ENCODE measurements at places on chromosomes 2 and 18.

- no peak for DNase-seq
These were observed 15.4 kb upstream of the SLC9A2 start for GRCh38 chr2:102603904-102604303.

- DNase-seq = no peak
These were observed 787.6 kb upstream of the GCFC2 start for GRCh38 chr2:76498360-76498759.

GRCh38 chr2:47891369-47892337 is 14.6 kb downstream of the FBXO11 start:
- DNase-seq = no peak

GRCh38 chr18:10377956-10378355 is 76.5 kb upstream of the APCDD1 start:
- DNase-seq = no peak

- DNase-seq = no peak
These were observed 572.3 kb downstream of the PLCL1 start for GRCh38 chr2:198376677-198377076.

GRCh38 chr2:189143925-189144324 is 35.6 kb downstream of the COL5A2 start:
- DNase-seq = no peak

- no peak for DNase-seq
These were observed 8.9 kb downstream of the ZAP70 start for GRCh38 chr2:97722227-97722626.

DNA sequence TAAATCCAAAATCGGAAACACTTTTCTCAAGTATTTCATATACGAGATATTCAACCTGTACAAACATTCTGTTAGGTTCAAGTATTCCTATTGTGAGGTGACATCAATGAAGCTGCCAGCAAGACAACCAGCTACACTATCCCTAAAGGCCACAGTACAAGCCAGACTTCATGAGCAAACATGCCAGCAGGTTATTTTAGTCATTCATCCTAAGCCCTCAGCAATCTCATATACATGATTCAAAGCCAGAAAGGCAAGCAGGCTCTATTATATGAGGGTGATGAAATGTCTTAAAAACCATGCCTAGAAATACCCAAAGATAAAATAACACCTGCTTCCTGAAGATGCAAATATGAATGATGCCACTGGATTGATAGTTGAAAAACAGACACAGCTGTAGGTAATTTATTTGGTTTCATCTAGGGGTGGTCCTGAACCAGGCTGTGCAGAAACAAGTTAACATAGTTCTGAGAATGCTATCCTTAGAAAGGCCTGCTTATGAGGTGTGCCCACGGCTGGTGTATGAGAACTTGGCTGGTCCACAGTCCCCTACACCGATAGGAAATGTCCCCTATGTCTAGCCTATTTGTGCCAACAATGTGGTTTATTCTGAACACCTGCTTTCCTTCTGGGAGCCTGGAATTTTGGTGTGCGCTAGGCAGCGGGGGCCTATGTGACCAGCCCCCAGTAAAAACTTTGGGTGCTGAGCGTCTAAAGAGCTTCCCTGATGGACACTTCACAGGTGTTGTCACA is 48.2 kb upstream of the KIDINS220 start:
- DNase-seq = no peak

- no peak for DNase-seq
These were observed 69.7 kb upstream of the ALK start for GRCh38 chr2:29991086-29991485.

DNA sequence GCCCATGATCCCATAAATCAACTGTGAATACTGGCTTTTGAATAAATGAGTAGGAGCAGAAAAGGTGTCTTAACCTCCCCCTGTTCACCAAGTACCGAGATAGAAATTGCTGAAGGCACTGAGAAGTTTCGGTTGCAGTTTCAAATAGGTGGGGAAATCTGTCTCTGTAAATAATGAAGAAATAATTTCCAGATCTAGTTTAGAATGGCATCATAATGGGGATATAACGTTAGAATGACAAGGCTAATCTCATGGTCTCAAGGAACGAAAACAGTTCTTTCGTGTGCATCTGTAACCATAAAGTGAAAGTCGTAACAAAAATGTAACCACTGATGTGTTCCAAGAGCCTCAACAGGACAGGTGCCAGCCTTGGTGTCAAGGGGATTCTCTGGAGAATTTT is 49.9 kb upstream of the TMEM18 start:
- no peak for DNase-seq

GRCh38 chr2:119550346-119550745 is 6.1 kb downstream of the CFAP221 start:
- DNase-seq = no peak

GRCh38 chr2:226758921-226759640 is 40.5 kb downstream of the IRS1 start:
- DNase-seq = no peak

Data from stimulated activated CD4-positive, alpha-beta T cell treated with anti-CD3 and anti-CD28 coated beads, Interleukin-15, amount 100 ng/mL, for 1 hour (primary cell).